HT-29 (cell line): ENCODE measurements at places on chromosomes 2 and 18. TPM values are rescaled to one million over a fixed set of nuclear protein-coding genes. Genes with fewer than 3 reads are reported as not detected.

GALR1 gene
- total RNA-seq = not detected in 2 replicates

DNA sequence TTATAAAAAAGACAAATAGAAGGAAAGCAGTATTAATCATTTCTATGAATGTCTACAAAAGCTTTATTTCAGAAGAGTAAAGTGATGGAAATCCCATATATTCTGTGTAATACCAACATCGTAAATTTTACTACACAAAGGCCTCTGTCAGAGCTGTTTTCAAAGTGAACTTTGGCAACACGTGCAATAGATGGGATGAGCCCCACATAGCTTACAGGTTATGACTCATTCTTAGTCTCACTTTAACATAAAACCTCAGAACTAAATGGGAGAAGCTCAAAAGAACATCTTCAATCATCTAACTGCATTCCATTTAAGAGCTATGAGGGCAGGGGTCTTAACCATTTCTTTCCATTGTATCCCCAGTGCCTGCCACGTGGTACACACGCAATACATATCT lies 11.5 kb downstream of the VPS4B start:
- no peak for DNase-seq

DNA sequence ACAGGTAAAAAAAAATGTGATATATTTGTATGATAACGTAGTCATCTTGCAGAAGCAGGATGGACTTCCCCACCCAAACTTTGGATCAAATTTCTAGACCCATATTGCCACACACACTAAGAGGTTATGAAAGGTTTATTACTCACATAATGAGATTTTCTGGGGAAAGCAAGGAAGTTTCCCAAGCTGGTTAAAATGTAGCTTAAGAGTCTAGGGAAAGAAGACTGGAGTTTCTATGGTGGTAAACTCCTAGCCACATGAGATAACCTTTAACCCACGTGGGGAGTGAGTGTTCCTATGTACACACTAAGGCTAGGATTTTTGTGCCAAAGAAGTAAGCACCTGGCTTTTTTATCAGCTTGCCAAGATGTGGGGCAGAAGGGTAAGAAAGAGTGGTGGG lies 335.7 kb upstream of the UBE2E3 start:
- DNase-seq = no peak

DNA sequence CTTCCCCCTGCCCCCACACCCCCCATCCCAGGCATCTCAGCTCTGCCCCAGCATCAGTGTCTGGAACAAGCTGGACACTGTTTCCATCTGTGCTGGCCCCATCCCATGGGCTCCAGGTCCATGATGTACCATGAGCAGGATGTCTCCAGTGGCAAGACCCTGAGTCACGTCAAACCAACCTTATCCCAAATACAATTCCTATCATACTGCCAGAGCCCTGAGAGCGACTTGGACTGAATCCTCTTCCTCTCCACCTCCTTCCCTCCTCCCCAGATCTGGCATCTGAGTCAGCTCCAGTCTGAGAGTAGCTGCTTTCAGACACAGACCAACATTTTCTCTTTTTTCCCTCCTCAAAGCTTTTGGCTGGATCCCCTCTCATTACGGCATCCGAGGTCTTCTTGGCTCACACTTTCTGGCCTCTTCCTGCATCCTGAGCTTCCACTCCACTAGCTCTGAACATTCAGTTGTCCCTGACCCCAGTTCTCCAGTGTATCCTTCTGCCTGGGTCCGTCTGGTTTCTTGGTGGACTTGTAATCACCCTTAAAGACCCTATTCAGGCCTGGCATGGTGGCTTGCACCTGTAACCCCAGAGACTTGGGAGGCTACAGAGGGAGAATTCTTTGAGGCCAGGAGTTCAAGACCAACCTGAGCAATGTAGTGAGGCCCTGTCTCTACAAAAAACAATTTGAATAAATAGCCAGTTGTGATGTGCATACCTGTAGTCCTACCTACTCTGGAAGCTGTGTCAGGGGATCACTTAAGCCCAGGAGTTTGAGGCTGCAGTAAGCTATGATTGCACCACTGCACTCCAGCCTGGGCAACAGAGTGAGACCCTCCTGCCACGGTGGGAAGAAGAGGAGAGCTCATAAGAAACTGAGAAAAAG lies 68.3 kb downstream of the ACKR3 start:
- no peak for DNase-seq

DNA sequence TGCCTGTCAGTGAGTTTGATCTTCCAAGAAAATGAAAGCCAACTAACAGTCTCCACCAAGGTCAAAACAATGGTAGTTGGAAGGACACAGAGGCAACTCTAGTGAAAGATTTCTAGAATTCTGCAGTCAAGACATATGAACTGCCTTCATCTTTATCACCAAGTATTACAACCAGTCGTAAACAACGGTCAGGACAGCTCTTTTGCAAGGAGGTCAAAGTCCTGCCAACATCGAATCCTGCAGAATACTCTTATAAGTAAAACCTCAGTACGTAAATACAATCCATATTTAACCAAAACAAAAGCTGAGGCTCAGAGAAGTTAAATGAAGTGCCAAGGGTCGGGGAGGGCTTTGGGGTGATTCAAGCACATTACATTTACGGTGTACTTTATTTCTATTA lies 3.1 kb downstream of the FEZ2 start:
- DNase-seq = no peak

ANXA4 gene
- 460 and 510 TPM in 2 replicates for total RNA-seq

DNA sequence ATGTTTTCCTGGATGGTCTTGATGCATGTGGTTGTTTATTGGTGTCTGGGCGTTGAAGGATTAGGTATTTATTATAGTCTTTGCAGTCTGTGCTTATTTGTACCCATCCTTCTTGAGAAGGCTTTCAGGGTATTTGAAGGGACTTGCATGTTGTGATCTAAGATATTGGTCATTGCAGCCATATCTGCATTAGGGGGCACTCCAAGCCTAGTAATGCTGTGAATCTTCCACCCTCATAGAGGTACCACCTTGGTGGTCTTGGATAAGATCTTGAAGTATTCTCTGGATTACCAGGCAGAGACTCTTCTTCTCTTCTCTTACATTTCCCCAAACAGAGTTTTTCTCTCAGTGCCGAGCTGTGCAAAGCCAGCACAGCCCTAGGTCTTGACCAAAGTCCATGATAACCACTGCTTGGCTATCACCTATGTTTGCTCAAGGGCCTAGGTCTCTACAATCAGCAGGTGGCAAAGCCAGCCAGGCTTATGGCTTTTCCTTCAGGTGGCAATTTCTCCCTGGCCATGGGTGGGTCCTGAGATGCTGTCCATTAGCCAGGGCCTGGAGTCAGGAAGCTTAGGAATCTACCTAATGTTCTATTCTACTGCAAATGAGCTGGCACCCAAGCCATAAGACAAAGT lies 15.4 kb upstream of the PPP1R1C start:
- DNase-seq = peak; percentile 19

NFATC1 gene
- not detected in 2 replicates for total RNA-seq

GRCh38 chr2:63743170-63743981 lies 98.3 kb upstream of the UGP2 start:
- DNase-seq = no peak
